ENCODE measurements at places on chromosomes 1 and 21.

DNA sequence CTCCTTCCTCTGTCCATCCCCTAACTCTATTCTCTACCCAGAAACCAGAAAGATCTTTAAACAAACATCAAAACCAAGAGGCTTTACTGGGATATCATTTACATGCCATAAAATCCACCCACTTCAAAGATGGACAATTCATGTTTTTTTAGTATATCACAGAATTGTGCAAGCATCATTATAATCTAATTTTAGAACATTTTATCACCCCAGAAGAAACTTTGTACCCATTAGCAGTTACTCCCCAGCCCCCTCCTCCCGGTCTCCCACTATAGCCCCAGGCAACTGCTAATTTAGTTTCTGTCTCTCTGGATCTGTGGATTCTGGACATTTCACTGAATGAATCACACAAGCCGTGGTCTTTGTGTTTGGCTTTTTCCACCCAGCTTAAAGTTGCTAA, 4.8 kb upstream of the SELENON start:
- no peak for DNase-seq

GRCh38 chr1:225748529-225748928, 29.1 kb upstream of the SRP9 start:
- no peak for DNase-seq

DNA sequence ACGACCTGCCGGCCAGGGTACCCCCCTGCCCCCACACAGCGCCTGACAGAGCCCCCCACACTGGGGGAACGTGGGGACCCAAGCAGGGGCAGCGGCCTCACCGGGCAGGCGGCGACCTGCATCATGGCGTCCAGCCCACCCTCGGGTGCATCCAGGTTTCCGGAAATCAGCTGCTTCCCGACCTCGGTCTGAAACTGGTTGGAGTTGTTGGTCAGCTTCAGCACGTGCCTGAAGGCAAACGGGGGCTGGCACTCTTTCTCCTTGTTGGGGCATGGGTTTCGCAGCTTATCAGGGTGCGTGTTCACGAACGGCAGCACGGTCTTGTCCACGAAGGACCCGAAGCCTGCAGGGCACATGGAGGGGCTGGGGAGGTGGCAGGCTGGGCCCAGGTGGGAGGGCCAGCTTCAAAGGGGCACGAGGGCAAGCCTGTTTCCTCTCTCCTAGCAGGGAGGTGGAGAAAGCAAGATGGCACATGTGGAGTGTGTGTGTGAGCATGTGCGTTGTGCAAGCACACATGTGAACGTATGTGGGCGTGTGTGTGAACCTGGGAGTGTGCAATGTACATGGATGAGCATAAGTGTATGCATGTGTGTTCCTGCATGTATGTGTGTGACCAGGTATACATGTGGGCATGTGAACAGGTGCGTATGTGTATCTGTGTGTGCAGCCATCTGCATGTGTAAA, 19.2 kb downstream of the ITGB2 start:
- DNase-seq: no peak

DNA sequence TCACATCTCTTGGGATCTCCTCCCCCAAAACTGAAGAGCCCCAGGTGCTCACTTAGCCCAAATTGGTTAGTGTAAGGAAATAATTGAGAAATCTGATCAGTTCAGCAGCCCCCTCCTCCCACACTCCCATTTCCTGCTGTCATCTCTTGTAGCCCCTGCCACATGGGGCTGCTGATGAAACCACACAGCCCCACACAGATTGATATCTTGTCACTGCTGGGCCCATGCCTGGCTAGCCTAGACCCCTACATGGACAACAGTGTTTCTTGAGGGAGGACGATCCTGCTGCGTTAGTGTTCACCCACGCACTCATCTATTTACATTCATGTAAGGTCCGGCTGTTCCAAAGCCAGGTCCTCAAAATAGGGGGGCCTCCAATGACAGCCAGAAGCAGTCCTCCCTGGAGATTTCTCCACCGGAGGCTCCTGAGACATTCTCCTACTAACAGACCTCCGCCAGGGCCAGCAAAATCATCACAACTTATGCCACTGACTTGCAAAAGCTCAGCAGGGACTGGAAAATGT, 23.9 kb upstream of the RXRG start:
- no peak for DNase-seq

- no peak for DNase-seq
Observed at GRCh38 chr1:219791766-219792165, 136.6 kb downstream of the SLC30A10 start.

- peak; percentile 21 for DNase-seq
Observed at GRCh38 chr1:160169553-160170399, 18.4 kb downstream of the ATP1A4 start.

GRCh38 chr1:67921725-67922489, 88.6 kb upstream of the GNG12 start:
- DNase-seq: no peak

GRCh38 chr1:62597281-62597680, at the start of gene ANGPTL3:
Gene ANGPTL3, plus strand, starts transcription at chr1:62597520. Its CDS starts 47 bp downstream, at chr1:62597567.
- no peak for DNase-seq

- DNase-seq: peak; percentile 52
Observed at GRCh38 chr1:154501423-154502065, 475 bp upstream of the TDRD10 start.

- no peak for DNase-seq
Observed at GRCh38 chr1:14142397-14143100, 442.6 kb downstream of the PRDM2 start.

DNA sequence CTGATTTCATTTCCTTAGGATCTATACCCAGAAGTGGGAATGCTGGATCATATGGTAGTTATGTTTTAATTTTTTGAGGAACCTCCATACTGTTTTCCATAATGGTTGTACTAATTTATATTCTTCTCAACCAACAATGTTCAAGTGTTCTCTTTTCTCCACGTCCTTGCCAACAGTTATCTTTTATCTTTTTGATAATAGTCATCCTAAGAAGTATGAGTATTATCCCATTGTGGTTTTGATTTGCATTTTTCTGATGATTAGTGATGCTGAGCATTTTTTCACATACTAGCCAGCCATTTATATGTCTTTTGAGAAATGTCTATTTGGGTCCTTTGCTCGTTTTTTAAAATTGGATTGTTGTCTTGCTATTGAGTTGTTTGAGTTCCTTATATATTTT, 38.5 kb downstream of the ABCD3 start:
- no peak for DNase-seq

DNA sequence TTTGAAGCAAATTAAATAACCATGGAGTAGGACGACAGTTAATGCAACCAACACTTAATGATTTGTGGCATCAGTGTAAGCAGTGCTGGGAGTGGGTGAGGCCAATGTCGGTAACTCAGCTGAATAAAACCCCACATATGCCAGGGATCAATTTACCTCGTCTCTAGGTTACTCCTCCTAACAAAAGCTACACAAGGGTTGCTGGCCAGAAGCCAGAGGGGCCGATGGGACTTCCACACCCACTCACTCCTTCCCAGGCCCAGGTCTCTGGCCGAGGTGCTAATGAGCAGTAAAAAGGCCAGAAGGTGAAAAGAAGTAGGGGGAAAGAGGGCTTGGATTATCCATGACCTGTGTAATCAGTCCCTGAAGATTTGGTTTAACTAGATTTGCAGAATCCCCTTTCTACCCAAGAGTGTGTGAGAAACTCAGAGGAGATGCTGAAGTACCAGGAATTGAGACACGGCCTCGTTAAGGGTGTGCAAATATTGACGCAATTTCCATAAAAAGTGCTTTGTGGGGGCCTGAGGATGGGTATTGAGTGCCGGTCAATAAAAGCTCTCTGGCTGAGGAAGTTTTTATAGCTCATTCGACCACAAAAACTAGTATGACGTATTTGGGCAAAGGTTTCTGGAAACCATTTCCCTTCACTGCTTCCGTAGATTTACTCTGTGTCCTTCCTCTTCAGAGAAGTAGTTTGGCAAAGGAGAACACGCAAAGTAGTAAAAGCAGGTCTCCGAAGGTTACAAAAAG, 145.5 kb downstream of the TBX15 start:
- DNase-seq: peak; percentile 30

- peak; percentile 96 for DNase-seq
Observed at GRCh38 chr1:6962996-6963911, 178.0 kb downstream of the CAMTA1 start.

DNA sequence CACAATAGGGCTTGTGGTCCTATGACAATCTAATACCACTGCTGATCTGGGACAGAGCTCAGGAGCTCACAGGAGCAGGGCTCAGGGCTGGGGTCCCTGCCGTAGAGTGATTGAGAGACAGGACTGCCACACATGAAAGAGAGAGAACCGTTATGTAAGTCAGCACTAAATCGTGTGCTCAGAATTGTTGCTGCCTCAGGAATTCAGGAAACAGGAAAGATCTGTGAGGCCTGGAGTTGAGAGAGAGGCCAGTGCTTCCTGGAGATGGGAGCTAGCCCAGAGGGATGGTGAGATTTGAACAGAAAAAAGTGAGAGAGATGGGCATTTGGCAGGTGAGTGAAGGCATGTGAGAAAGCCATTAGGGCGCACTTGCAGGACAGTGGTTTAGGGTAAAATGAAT, 17.5 kb upstream of the ACBD6 start:
- no peak for DNase-seq

- no peak for DNase-seq
Observed at GRCh38 chr1:230919207-230919606, 50.9 kb upstream of the C1orf198 start.
